ENCODE measurements at places on chromosomes 5 and 9.

DNA sequence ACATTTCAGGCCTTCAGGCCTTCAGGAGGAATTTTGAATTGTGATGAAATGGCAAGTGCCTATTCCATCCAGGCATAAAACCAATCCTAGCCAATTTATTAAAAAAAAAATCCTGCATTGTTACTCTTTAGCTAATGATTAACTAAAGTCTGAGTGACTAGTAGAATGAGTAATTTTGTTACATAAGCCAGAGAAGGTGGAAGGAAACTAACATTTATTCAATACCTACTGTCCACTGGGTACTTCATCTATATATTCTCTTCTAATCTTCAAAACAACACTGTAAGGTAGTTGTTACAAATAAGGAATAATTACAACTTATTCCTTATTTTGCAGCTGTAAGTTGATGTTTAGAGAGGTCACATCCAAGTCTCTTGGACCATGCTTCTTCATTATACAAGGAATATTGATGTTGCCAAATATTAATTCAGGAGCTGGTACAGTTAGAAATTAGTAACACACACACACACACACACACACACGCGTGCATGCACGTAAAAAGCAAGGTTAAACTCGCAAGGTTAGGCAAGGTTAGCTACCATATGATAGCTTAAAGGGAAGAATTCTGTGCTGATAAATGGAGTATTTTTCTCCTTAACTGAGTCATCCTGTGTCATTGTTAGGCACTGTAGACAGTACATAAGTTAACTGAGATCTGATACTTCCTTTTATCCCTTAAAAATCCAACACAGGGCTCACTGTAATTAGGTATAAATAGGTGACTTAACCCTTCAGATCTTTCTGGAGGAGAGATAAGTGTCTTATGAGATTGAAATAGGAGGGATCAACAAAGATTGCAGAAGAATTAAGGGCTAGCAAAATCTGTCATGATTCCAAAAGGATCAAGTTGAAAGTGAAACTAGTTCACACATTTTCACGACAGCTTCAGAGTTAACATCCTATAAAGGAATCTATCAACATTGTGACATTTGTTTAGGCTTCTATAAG, 596.9 kb downstream of the PDE4D start:
- DNase-seq: no peak

GRCh38 chr9:89448381-89448780, 49.5 kb downstream of the SEMA4D start:
- DNase-seq: no peak

GRCh38 chr5:78221964-78222451, 72.5 kb downstream of the AP3B1 start:
- no peak for DNase-seq

GRCh38 chr9:128201441-128202369, 1.5 kb upstream of the DNM1 start:
- DNase-seq: no peak

DNA sequence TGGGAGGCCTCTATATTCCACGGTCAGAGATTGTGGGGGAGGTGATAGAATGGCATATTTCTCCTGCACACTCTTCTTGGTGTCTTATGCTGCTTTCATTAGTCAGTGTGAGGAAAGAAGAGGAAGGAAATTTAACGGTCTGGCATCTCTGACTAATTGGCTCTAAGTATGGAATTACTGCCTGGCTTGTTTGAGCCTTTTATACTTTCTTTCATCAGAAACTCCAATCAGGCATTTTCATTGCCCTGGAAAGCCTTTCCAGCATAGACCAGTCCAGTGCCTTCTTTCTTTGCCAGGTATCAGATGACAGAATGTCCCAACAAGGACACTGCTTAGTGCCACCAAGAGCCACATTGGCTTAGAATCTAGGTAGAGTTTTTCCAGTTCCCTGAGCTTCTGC, 30.2 kb downstream of the CYSTM1 start:
- no peak for DNase-seq

DNA sequence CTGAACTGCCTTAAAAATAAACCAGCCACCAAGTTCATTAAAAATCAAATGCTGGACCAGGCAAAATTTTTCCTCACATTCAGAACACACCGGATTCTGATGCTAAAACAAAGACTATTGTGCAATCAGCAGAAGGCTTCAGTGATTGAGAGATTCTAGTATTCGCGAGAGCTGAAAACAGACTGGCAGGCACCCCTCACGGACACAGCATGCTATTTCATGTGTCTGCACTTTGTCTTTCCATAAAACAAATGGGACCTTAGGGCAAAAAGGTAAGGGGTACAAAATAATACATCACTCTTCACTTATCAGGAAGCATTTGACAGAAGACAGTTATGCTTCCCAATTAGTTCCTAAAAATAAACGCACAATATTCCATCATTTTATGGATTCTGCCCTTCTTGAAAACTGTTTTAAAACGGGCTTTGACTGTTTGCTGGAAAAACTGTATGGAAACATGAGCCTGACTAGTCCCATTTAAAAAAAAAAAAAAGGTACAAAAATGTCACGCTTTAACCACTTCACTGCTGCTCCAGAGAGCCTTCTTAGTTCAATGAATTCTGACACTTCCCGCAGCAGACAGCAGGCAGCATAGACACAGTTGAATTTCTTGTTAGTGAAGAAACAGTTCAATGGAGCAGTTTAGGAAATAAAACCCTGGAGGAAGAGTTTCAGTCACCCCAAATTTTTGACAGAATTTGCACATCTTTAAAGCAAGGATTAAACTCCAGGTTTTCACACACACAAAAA, 99.2 kb downstream of the MED27 start:
- DNase-seq: no peak

GRCh38 chr5:115511632-115512031, 32.9 kb downstream of the FEM1C start:
- no peak for DNase-seq

DNA sequence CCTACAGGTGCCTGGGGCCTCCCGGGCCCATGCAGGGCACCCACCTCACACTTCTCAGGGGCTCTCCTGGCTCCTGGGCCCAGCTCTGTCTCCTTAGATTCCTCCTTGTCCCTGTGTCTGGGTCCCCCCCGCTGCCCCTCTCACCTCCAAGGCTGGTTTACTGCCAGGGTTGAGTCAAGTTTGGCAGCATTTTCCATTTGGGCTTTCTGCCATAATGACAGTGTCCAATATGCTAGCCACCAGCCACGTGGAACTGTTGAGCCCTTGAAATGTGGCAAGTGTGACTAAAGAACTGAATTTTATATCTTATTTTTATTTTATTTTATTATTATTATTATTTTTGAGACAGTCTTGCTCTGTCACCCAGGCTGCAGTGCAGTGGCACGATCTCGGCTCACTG, 1.9 kb downstream of the TTC16 start:
- no peak for DNase-seq

DNA sequence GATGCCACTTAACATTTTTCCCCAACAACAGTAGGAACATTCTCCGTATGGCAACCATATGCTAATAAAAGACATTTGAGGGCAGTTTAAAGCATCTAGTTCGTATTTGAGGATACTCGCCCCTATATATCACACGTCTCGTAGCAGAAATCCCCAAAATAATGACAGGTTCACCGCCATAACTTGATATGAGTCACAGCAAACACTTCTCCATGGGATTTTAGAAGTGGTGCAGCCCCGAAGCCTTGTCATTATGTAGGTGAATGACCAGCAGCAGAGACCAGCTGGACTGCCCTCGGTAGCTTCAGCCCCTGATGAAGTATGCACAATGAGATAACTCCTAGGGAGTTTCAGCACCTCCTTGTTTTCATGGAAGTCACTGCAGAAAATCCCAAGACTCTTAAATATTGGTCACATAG, 2.0 kb downstream of the CTNND2 start:
- DNase-seq: no peak

GRCh38 chr5:6611334-6612256, 21.2 kb downstream of the NSUN2 start:
- no peak for DNase-seq

GRCh38 chr5:121292664-121293063, 559.0 kb upstream of the FTMT start:
- no peak for DNase-seq

GRCh38 chr5:155064580-155064979, 51.0 kb downstream of the KIF4B start:
- DNase-seq: no peak

DNA sequence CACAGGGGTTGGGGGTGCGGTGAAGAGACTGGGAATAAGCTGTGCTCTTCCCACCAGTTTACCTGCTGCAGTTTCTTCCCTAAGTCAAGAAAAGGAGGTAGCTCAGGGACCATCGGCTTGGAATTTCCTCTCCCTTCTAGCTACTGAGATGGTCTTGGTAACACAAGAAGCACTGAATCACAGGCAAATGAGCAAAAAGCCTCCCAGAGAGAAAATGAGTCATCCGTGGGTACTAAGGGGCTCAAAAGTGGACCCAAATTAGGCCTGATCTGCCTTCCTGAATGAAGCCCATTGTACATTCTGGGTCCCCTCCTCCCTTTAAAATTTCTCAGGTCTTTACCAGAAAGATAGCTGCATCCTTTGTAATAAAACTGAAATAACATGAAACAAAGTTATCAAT, 49.9 kb downstream of the PTPN3 start:
- DNase-seq: no peak

DNA sequence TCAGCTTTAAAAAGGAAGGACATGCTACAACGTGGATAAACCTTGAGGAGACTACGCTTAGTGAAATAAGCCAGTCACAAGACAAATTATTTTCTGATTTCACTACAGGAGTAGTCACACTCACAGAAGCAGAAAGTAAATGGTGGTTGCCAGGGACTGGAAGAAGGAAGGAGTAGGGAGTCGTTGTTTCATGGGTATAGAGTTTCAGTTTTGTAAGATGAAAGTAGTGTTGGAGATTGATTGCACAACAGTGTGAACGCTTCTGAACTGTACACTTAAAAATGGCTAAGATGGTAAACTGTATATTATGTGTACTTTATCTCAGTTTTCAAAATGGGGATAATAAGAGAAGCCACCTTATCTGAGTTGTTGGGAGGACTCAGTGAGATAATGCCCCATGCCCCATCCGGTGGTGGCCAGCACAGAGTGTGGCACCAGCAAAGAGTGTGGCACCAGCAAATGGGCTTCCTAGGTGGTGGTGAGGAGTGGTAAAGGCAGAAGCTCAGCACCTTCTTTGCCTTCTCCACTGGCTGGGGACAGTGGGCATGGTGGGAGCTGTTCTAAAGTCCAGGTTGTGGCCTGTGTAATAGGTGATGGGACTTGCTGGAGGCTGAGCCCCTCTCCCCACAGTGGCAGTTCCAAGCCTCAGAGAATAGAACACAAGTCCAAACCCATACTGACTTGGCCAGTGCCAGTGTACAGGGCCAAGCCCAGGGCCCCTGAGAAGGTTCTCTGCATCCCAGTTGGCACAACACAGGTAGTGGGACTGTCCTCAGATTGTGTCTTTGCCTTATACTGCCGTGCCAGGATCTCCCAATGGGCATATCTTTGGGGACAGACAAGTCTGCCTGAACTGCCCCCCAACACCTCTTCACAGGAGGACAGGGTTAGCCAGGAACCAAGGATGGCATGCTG, 4.4 kb downstream of the SLC22A4 start:
- no peak for DNase-seq

DNA sequence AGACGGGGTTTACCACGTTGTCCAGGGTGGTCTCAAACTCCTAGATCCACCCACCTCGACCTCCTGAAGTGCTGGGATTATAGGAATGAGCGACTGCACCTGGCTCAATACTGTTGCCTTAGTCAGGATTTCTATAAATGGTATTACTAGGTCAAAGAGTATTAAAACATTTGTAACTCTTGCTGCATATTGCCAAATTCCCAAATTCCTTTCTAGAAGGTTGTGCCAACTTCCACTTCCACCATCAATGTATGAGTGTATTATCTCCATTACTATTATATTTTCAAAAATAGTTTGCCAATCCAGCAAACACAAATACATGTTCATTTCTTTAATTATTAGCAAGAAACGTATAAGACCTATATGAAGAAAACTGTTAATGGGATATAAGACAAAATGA, 10.6 kb downstream of the PTGR1 start:
- DNase-seq: no peak

GRCh38 chr5:33978306-33978705, 6.2 kb downstream of the SLC45A2 start:
- no peak for DNase-seq

DNA sequence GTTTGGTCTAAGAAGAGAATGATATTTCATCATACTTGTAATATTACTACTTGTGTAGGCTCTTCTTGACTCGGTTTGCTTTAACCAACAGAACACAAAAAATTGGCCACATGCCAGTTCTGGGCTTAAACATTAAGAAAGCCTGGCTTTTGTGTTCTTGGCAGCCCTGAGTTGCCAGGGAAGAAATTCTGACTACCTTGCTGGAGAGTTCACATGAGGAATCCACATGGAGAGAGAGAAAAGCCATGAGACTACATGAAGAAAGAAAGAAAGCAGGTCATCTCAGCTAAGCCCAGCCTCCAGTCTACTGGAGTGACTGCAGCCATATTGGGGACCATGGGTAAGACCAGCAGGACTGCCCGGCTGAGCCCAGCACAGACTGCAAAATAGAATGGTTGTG, 524.8 kb downstream of the RAB3C start:
- no peak for DNase-seq

- DNase-seq: no peak
Observed at GRCh38 chr9:80881940-80882339, 807.4 kb downstream of the TLE1 start.

DNA sequence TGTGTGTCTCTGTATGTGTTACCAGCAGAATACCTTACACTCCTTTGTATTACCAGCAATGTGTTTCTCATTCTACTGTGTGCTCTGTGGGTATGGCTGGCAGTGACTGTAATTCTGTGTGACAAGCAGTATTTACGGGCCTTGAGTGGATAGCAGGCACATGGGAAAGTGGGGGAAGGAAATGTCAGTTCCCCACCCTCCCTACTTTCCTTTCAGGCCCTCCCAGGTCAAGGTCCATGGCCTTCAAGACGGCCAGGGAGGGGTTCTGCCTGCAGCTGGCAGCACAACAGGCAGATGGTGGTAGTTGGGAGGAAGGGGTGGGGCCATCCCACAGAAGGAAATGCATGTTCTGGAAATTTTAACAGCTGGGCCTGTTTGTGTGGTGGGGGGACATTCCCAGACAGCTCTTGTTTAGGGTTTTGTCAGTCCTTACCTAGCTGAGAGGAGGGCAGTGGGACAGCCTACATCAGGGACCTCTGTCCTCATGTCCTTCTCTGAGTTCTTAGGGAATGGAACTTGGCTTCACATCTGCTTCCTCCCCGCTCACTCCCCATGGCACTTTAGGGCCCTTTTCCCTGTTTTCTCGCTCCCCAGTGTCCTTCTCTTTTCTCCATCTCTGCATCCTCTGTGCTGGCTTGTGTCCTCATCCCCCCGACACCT, 14.6 kb upstream of the TNIP1 start:
- DNase-seq: no peak
